ENCODE measurements at places on chromosomes 7 and 10. TPM values are rescaled to one million over a fixed set of nuclear protein-coding genes. Genes with fewer than 3 reads are reported as not detected.

DNA sequence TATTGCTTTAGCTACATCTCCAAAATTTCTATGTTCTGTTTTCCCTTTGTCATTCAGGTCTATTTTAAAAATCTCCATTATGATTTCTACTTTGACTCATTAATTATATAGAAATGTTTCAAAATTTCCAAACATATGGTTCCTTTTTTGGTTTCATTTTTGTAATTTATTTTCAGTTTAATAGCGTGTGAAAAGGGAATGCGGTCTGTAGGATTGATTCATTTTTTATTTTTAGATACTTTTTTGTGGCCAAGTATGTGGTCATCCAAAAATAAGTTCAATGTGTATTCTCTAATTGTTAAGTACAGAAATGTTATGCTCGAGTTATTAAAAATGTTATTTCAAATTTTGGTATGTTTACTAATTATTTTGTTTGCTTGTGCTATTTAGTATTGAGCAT, 72.5 kb upstream of the ANKRD1 start:
- no peak for DNase-seq

The GPR26 gene
- not detected for polyA plus RNA-seq

GRCh38 chr10:30294476-30295240, 54.4 kb downstream of the MTPAP start:
- DNase-seq: no peak

DNA sequence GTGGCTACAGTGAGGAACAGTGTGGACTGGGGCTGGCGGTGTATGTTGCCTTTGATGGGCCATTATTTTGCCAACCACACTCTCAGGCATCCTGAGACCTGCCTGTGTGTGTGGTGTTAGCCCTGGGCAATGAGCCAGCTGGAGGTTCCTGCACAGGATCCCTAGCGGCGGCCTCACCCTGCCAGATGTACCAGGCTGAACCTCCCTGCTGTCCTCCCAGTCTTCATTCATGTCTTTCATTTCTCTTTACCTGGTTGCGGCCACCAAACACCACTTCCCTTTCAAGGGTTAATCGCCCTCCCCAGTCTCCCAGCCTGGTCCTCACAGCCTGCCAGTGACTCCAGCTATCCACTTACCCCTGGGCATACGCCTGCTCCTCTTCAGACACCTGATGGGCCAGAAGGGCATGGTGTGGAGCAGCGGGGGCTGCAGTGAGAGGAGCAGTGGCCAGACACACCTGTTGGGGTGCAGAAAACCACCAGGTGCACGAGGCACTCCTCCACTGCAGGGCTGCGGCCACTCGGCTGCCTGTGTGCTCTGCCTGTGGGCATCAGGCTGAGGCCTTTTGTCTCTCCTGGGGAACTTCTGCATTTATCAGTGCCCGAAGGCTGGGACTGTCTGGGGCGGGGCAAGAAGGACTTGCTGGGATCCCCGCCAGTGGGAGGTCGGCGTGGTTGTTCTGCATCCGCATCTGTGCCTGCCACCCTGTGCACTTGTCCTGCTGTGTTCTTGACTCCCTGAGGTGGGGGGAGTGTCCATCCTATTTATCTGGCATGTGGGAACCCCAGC, 111.6 kb downstream of the ARHGAP22 start:
- DNase-seq: no peak

GRCh38 chr10:77905086-77905748, 21.3 kb downstream of the DLG5 start:
- no peak for DNase-seq

- no peak for DNase-seq
These were observed at the start of gene SEC31B for GRCh38 chr10:100519311-100520051. Gene SEC31B (minus strand): TSS chr10:100519861. CDS start chr10:100516952, 2,909 bp downstream.

GRCh38 chr10:100749309-100750217, 4.2 kb downstream of the PAX2 start:
- DNase-seq: no peak

- DNase-seq: no peak
These were observed 472.5 kb upstream of the GHITM start for GRCh38 chr10:83666762-83667161.

GRCh38 chr7:127799535-127800305, 147.7 kb downstream of the SND1 start:
- no peak for DNase-seq

- DNase-seq: no peak
These were observed 57.1 kb downstream of the RELN start for GRCh38 chr7:103932389-103932788.

DNA sequence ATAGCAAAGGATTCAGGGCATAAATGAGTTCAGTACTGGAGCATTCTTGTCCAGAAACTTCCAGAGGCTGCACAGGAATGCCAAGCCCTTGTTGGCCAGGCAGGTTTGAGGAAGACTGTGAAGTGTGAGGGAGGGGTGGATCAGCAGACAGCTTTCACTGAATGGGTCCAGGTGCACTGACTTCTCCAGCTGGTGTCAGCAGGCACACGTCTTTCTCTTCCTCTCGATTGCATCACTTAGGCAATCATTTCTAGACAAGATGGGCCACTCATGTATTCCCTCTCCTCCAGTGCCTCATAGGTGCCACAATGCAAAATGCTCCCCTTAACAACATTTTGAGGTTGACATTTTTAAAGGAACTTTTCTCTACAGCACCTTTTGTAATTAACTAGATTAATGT, 15.6 kb upstream of the PLEKHS1 start:
- no peak for DNase-seq

GRCh38 chr7:48161407-48162125, 9.7 kb upstream of the ABCA13 start:
- no peak for DNase-seq

DNA sequence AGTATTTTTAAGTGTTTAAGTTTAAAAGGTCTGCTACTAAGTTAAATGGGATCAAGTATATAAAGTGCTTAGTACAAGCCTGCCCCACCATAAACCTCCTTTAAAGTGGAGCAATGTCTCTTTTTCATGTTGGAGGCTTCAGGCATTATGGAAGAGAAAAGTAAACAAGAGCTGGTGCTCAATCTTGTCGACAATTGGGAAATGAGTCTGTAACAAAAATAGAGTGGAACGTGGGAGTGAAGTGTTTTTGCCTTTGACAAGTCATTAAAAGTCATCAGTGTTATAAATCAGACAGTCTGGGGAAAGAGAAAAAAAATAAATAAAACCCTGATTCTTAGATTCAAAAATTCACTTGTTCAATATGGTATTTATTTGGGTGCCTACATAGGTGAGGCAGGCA, 44.7 kb downstream of the DNAJC12 start:
- no peak for DNase-seq

The ZNF853 gene
- polyA plus RNA-seq: 11.2 TPM

- DNase-seq: no peak
These were observed 204.7 kb downstream of the USP6NL start for GRCh38 chr10:11406746-11407145.

The LGI1 gene
- polyA plus RNA-seq: not detected
